ENCODE measurements at places on chromosomes 6 and 20.

DNA sequence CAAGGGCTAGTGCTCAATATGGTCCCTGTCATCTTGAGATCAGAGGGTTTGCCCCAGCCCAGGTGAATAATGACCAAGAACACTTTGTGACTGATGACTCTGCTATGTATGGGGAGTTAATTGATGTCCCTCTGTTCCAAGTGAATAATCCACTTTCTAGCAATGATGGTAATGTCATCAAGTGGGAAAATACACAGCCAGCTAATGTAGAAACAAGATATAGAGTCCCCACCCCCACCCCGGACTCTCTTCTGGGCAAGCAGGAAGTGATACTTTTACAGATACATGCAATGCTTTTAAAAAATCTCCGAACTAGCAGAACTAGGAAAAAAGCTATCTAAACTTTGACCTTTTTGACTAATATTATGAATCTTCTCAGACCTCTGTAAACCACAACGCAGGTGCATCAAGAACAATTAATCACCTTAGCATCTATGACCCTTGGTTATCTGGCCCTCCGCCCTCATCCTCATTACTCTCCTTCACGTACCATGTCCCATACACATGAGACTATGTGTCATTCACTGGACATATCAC is 30.5 kb downstream of the CNR1 start:
- no peak for DNase-seq

- DNase-seq: peak; percentile 60
Measured at GRCh38 chr20:25058051-25058846, at the start of gene ACSS1. TSS of gene ACSS1 (minus strand) at chr20:25058139. CDS start at chr20:25058102, 37 bp downstream.

GRCh38 chr6:14361956-14362587 is 244.5 kb downstream of the CD83 start:
- no peak for DNase-seq

DNA sequence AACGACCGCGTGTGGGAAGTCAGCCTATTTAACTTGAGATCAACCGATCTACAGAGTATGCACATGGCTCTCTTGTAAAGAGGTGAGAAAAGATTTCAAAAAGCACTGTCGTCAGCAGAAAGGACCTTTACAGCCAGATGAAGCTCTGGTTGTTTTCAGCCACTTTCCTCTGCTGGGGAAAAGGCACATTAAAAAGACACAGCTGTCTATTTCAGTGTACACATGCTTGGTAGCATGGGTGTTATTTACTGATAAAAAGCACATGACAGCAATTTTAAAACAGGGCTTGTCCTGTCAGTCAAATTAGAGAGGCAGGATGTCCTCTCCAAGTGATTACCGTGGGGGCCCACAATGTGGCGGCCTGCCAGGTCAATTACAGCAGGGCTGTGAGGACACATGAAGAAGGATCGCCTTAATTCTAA is 188.9 kb downstream of the PRKN start:
- DNase-seq: no peak

- no peak for DNase-seq
Measured at GRCh38 chr6:56677559-56677958, 34.9 kb upstream of the DST start.

- no peak for DNase-seq
Measured at GRCh38 chr6:43648248-43648647, 3.4 kb downstream of the RSPH9 start.

GRCh38 chr6:93088621-93089501 is 330.5 kb downstream of the EPHA7 start:
- no peak for DNase-seq

DNA sequence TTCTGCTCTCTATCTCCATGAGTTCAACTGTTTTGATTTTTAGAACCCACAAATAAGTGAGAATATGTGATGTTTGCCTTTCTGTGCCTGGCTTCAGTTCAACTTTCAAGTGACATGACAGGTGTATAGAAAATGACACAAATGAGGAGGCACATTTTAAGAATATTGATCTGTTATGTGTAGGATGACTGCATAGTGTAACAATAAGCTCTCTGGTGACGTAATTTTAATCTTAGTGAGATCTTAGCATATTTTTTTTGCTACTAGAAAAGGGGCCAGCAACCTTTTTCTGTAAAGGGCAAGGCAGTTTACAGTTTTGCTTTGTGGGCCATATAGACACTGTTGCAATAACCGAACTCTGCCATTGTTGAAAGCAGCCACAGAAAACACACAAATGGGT is 130.2 kb downstream of the PHF3 start:
- DNase-seq: no peak

- DNase-seq: no peak
Measured at GRCh38 chr20:20831794-20832193, 119.3 kb upstream of the RALGAPA2 start.

GRCh38 chr20:1392693-1393506 is at the start of gene FKBP1A:
TSS of gene FKBP1A (minus strand) at chr20:1393054. CDS start at chr20:1392998, 56 bp downstream.
- DNase-seq: peak; percentile 84

DNA sequence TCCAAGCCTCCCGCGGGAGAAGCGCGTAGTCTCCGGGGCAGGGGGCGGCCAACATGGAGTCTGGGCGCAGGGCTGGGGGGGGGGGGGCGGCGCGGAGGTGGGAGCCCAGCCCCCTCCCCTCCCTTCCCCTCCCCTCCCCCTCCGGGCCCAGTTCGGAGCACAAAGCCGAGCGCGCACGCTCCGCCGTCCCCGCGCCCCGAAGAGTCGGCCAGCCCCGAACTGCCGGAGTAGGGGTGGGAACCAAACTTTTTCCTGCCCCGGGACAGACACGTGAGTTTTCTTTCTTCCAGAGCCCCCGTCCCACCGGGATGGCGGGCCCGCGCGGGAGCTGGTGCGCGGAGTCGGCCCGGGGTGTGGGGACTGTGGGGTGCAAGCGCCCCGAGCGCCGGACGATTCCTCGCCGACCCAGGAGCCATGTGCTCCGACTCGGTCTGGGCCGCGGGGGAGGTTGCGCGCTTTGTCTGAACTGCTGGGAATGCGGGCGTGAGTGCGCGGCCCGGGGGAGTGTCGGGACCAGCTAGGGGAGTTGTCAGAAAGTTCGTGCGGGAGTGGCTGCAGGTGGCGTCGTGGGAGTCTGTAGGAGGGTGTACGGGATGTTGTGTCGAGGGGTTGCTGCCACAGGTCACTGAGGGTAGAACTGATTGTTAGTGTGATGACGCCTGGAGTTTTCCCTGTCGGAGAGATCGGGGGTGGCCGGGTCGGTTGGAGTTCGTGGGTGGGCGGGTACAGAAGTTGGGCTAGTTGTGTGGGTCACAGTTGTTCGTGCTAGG is 1.2 kb downstream of the TGIF2 start:
- DNase-seq: peak; percentile 40

DNA sequence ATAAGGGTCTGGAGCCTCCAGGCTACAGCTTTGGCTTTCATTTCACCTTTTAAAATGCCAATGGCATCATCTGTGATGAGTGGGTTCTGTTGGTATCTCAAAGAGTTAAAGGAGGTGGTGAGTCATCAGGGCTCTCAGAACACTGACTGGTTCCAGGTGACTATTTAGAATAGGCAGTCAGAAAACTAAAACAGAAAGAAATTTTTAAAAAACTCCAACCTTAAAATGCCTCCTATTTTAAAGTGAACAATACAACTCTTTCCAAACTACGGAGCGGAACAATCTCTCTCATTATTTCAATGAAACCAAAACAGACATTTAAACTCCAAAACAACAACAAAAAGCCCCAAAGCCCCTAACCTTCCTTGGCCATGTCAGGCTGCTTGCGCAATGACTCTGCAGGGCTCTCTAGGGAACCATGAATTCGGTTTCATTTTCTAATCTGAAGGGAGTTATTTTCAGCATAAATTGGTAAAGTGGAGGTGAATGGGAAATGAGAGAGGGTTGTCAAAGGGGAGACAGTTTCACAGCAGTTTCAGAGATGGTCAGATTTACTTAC is 194.9 kb downstream of the KIF6 start:
- no peak for DNase-seq

DNA sequence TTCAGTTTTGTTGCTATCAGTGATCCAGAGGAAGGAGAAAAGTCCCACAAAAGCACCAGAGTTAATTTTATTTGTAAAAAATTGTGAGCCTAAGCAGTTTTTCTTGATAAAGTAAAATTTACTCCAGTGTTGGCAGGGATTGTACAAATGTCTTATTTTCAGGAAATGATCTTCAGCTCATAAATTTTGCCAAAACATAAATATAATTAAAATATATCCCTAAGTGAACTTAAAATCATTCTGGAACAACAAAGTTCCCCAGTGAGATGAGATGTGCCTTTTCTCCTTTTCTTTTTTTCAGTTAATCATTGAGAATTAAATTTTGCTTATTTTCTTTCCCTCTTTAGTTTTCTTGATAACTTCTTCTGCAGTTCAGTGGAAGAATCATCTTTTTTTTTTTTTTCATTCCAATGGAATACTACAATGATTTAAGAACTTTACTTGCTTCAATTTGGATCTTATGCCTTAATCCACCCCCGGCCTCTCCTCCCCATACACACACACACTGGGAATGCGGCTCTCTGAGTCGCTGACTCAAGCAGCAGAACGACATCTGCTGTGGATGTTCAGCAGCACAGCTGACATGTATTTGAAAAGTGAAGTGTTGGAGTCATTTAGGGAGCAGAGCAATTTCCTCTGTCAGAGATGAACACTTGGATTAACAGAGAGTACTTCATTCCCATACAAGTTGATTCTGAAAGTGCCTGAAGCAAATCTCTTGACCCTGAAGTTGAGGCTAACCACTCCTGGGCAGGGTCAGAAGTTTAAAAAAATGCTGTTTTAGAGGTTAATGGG is 27.7 kb upstream of the LAMA4 start:
- DNase-seq: no peak

- DNase-seq: no peak
Measured at GRCh38 chr6:78400076-78400475, 467.3 kb upstream of the IRAK1BP1 start.

DNA sequence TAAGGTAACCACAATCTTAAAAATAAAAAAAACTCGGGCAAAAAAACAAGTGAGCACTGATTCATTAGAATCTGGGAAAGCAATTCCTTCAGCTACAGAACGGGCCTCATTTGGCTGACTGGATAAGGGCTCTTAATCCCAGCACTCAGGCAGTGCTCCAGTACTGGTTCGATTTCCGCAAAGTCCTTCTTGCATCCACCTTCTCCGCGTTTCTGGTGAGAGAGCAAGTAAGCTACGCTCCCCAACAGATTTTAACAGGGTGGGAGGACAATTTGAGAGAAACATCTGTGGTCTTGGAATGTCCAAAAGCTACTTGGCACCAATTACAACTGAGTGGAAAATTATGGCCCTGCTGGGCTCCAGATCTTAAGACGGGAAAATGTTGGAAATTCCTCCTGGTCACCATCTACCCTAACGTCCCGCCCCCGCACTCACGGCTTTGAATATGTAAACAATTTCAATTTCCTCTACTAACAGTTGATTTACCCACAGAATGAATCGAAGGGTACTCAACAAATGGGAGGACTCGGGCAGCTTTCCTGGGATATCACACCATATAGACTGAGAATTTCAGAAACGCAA is 18.1 kb upstream of the ZSCAN9 start:
- DNase-seq: no peak

DNA sequence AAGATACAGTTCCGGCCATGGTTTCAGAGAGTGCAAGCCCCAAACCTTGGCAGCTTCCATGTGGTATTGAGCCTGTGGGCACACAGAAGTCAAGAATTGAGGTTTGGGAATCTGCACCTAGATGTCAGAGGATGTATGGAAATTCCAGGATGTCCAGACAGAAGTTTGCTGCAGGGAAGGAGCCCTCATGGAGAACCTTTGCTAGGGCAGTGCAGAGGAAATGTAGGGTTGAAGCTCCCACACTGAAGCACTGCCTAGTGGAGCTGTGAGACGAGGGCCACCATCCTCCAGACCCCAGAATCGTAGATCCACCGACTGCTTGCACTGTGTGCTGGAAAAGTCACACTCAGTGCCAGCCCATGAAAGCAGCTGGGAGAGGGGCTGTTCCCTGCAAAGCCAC is 267.5 kb downstream of the OGFRL1 start:
- no peak for DNase-seq

DNA sequence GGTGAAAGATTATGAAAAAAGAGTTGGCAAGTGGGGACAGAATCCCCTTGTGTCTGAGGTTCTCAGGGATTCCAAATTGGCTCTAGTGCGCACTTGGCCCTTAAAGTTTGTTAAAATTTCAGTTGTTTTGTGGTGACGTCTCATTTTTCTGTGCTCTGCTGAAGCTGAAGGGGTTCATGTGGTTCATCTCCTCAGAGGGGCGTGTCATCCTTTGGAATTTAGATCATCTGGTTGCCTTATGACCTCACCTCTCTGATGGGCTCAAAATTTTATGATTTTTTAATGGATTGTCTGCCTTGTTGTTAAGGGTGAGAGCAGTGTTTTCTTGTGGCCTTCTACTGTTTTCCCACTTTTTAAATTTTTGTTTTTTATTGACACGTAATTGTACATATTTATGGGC is 20.3 kb downstream of the CYB5R4 start:
- no peak for DNase-seq

DNA sequence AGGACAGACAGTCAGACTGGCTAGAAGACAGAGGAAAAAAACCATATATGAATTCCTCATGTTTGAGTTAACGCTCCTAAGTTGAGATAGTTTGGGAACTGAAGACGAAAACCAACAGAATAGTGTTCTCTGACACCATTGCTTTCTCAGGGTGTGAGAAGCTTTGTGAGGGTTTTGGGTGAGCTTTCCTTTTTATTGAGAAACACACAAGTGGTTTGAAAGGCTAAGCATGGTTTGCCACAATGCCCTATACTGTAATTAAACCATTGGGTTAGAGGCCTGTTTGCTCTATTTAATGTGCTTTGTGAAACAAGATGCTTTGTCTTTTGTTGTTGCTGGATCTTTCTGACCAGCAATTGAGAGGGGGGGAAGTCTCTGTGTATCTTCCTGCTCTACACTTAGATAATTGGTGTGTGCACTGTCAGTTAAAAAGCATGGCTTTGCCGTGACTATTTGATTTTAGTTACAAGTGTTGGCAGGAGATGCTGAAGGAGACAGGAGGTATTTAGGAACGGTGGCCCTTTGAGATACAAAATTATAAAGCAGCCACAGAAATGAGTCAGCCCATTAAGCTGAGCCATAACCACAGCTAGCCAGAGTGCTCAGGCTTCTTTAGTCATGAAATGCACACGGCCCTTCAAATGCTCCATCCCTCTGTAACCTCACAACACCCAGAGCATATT is 273.0 kb upstream of the PREP start:
- no peak for DNase-seq

DNA sequence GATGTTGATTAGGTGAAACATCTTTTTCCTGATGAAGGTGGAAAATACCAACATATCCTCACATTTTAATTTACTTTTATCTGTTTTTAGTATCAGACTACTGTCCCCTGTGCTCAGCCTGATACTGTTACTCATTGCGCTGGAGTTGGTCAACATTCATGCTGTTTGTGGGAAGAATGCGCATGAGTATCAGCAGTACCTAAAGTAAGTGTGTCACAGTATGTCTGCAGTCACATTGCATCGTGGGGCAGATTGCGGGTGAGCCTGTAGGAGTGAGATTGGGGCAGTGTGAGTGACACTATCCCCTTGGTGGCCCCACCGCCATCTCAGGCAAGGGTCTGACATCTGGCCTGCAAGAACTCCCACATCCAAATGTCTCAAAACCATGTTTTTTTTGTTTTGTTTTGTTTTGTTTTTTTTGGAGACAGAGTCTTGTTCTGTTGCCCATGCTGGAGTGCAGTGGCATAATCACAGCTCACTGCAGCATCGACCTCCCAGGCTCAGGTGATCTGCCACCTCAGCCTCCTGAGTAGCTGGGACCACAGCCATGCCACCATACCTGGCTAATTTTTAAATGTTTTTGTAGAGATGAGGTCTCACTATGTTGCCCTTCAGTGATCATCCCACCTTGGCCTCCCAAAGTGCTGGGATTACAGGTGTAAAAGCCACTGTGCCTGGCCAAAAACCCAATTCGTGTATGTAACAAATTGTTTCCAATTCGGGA is 27.8 kb downstream of the ERMARD start:
- no peak for DNase-seq

GRCh38 chr20:10893321-10893720 is 219.5 kb upstream of the JAG1 start:
- DNase-seq: no peak

GRCh38 chr6:110799189-110799588 is 16.1 kb downstream of the CDK19 start:
- DNase-seq: no peak
